ENCODE measurements at places on chromosomes 16 and 17.

- DNase-seq: no peak
Measured at GRCh38 chr17:78241277-78242023, 10.0 kb downstream of the TMEM235 start.

GRCh38 chr17:19470530-19471261 is 59.7 kb downstream of the RNF112 start:
- DNase-seq: no peak

DNA sequence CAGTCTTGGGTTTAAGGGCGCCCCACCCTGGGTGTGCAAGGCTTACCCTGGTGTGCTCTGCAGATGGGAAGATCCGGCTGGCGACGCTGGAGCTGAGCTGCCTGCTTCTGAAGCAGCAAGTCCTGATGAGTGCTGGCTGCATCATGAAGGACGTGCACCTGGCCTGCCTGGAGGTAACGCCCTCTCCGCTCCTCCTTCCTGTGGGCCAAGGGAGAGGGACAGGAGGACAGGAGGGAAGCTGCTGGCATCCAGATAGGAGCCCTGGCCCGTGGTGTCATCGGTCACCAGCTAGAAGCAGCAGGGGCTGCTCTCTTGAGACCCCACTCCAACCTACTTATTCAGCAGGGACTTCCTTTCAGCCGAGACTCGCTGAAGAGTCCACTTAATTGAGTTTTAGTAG is 97.8 kb downstream of the CLEC16A start:
- DNase-seq: no peak

DNA sequence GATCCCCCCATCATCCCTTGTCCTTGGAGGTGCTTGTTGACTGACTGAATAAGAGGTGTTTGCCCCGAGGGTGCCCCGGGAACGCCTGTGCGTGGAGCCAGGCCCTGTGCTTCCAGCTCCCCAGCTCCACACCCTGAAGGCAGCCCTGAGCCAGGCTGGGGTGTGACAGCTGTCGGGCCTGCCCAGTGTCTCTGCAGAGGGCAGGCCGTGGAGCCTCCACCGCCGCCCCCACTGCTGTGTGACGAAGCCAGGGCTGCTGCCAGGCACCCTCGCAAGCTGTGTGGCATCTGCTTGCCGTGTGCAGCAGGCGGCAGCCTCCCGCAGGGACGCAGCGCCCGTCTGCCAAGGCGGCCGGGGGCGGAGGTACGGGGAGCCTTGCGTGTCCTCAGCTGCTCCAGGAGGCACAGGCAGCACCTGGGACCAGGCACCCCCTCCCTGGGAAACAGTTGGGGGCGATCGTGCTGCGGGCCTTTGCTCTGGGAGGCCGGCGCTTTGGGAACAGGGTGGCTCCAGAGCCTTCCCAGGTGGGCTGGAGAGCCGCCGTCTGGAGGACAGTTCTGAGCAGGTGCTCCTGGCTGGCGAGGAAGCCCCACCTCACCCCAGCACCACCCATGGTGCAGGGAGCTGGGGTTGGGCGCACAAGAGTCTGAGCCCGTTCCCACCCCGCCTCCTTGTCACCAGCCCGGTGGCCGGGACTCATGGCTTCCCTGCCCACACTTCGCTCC is 26.6 kb downstream of the GSE1 start:
- no peak for DNase-seq

GRCh38 chr16:50599494-50599893 is 51.3 kb downstream of the NKD1 start:
- DNase-seq: no peak

DNA sequence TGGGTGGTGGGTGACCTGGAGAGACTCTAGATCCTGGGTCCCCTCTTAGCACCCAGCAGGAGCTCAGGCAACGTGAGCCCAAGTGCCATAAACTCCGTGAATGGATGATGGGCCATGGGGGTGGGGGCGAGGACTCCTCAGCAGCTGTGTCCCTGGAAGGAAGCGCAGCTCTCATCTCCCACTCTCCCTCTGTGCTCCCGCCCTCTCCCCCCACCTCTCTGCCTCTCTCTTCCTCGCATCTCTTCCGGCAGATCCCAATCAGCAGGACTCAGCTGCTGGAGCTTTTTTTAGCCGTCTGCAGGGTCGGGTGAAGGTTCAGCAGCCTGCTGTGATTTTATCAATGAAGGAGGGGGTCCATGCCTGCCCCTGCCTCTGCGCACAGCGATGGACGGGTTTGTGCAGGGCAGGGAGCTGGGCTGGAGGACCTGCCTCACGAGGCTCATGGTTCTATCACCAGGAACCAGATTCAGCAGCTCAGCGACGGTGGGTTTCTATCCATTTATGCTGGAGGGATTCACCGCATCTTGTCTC is 8.3 kb downstream of the CCR7 start:
- DNase-seq: no peak

GRCh38 chr16:88050952-88051660 is 99.9 kb downstream of the BANP start:
- no peak for DNase-seq

DNA sequence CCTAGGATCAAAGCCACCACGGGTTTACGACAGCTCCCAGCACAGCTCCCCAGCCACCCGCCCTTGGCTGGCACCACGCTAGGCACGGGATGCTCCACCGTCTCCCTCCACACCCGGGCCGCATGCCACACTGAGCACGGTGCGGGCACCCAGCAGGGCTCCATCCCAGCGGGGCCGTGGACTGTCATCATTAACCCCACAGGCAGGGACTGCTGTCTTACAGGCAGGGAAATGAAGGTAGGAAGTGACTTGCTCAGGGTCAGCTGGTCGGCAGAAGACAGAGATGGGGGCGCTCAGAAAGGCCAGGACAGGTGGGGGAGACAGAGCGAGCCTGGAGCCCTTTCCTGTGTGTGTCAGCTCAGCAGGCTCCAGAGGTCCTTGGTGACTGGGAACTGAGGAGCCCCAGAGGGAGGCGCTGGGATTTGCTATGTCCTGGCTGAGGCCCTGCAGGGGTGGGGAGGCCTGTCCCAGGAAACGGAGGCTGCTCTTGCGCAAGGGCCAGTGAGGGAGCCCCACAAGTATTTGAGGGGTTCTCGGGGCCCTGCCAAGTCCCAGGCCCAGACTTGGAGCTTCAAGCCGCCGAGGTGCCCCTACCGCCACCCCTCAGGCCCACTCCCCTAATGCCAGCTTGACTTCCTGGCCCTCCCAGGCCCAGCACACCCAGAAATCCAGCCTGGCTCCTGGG is 3.2 kb downstream of the UBALD1 start:
- no peak for DNase-seq

DNA sequence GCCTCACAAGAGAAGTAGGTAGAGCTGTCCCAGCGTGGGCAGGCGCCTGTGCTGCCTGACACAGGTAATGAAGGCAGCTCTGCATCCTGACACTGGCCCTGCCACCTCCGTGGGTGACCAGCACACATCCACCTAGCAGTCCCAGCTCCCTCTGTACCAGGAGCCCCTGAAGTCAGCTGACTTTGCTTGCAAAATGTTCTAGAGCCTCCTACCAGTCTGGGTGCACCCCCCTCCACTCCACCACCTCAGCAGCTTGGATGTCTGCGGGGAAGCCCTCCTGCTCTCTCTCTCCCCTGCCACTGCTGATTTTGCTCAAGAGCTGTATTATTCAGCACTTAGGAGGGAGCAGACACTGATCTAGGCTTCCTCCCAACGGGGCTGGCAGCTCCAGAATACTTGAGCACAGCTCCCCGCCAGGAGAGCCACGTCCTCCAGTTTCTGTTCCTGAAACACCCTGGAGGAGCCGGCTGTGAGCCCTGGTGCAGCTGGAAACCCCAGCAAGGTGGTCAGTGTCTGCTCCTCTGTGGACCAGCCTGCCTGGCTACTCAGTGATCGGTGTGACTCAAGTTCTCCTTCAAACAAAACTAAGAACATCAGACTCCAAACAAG is 1.0 kb downstream of the RNF166 start:
- DNase-seq: no peak

GRCh38 chr17:73634629-73635028 is 9.6 kb downstream of the SDK2 start:
- no peak for DNase-seq

- DNase-seq: no peak
Measured at GRCh38 chr16:78591682-78592103, 492.2 kb downstream of the WWOX start.

GRCh38 chr17:35006345-35006744 is 26.0 kb downstream of the LIG3 start:
- no peak for DNase-seq

DNA sequence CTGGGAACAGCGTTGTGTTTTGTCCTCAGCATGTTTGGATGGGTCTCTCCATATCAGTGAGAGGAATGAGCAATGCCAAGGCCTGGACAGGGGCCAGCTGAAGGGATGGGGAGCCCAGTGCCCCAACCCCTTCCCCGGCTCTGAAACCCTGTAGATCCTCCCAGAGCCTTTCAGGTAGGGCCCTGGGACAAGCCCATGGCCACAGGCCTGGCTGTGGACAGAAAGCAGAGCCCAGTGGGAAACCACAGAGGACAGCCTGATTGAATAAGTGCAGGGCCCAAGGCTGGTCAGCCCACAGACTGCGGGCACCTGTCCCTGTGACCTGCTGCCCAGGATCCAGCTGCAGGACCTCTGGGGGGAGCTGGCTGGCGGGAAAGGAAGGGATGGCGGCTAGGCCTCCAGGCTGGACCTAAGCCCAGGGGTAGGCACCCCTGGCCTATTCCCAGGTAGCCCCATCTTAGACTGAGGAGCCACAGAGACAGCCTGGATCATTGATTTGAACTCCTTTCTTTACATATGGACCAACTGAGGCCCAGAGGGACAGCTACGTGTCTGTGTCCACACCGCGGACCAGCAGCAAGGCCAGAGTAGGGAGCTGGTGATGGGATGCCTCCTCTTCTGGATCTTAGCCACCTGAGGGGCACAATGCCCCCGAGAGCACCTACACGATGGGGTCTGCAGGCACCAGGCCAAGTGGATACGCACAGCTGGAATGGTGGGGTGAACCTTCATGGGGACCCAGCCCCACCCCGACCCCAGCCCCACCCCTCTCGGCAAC is 1.3 kb downstream of the CCDC102A start:
- no peak for DNase-seq

DNA sequence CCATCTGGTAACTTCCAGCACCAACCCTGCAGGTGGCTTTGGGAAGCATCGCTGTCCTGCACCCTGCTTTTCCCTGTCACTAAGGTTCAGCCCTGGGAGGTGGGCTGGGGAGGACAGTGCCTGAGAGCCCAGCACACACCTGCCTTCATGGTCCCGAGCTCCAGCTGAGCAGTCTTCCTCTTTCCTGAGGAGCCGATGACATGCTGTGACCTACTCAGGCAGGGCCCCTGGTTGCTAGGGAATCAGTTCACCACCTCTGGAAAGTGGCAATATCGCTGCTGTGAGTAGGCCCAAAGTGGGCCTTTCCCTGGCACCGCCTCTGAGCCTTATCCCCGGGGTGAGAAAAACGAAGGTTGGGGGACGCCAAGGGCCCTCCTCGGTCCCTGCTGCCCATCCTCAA is 17.9 kb downstream of the ST3GAL2 start:
- no peak for DNase-seq

DNA sequence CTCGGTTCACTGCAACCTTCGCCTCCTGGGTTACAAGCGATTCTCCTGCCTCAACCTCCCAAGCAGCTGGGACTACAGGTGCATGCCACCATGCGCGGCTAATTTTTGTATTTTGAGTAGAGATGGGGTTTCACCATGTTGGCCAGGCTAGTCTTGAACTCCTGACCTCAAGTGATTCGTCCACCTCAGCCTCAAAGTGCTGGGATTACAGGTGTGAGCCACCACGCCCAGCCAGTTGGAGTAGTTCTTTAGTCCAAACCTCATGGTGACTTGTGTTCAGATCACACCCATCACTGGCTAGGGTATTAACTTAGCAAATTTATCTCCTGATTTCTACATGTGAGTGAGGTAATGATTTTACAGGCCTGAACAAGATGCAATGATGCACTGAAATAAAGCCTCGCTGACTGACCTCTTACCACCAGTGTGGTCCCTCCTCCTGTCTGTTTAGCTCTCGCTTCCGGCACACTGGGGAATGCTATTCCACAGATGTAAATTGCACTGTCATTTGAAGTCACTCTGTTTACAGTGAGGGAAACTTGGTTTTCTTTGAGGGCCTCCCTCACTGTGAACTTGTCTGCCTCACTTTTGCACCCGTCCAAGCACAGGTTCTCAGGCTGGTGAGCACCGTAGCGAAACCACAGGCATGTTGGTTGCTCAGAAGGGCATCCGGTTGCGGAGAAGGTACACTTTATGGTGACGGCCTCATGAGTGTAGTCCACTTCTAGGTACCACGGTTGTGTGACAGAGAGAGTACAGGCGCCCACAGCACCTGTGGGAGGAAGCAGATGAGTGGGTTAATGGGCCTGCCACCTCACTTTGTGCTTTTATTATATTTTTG is 5.5 kb downstream of the IGSF6 start:
- DNase-seq: peak; percentile 68

DNA sequence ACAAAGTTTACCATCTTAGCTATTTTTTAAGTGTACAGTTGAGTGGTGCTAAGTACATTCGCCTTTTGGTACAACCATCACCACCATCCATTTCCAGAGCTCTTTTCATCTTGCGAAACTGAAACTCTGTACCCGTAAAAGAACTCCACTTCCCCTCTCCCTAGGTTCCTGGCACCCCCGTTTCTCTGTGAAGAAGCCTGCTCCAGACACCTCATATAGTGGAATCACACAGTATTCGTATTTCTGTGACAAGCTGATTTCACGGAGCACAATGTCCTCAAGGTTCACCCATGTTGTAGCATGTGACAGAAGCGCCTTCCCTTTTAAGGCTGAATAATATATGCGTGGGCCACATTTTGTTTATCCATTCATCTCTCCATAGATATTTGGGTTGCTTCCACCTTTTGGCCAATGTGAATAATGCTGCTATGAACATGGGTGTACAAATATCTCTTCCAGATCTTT is 54.2 kb upstream of the MAP3K14 start:
- DNase-seq: no peak

DNA sequence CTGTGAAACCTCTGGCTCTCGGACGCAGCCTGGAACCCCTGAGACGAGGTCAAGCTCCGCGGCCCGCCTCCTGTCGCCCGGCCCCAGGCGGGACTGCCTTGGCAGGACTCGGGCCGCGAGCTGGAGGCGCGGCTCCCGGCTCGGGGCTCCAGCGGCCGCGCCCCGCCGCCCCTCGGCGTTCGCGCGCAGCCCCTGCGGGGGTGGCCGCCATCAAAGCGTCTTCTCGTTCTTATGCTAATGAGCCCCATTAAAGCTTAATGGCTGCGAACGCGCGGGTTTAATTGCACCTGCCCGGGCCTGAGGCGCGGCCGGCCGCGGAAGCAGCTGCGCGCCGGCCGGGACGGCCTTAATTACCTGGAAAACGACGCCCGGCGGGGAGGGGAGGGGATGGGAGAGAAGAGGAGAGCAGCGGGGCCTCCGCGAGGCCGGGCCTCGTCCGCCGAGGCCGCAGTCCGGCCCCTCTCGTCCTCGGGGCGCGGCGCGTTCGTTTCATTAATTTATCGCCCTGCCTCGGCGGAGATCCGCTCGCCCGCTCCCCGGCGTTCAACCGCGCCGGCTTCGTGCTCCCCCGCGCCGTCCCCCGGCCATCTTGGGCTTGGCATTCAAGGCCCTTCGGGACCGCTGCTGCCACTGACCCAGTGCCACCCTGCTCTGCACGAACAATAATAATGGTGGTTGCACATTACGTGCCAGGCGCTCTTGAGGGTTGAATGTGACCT is 19.2 kb downstream of the RAI1 start:
- DNase-seq: no peak

All from stimulated activated CD4-positive, alpha-beta T cell treated with anti-CD3 and anti-CD28 coated beads, Interleukin-12 subunit alpha, Interleukin-12 subunit beta, amount 100 ng/mL, for 48 hours (primary cell).